Pancreas (tissue), 10 donors: ENCODE measurements at places on chromosomes 3 and 15. TPM values are rescaled to one million over a fixed set of nuclear protein-coding genes. Genes with fewer than 3 reads are reported as not detected.

COL6A5 gene
- not detected for total RNA-seq

FETUB gene
- total RNA-seq, result not detected

GRCh38 chr3:156594219-156594683 lies 39.3 kb upstream of the SSR3 start:
- H3K36me3 ChIP-seq, result no peaks in the 10 kb centered on the region
- no peaks in the 10 kb centered on the region for H3K4me1 ChIP-seq
- no peaks in the 10 kb centered on the region for H3K27me3 ChIP-seq
- peak; percentile 18 for DNase-seq

- no peak for DNase-seq
- no peak overlapping the region for H3K27ac ChIP-seq
- H3K36me3 ChIP-seq, result no peaks in the 10 kb centered on the region
Observed at GRCh38 chr15:86609275-86609674, 529.6 kb downstream of the AGBL1 start.

CD80 gene
- total RNA-seq, result 0.25 TPM

- H3K27ac ChIP-seq, result no peak overlapping the region
- no peaks in the 10 kb centered on the region for H3K36me3 ChIP-seq
- peaks cover 25% of the 10 kb centered on the region for H3K4me1 ChIP-seq
Observed at GRCh38 chr3:114446600-114446999, 152.8 kb downstream of the TIGIT start.

EFCAB12 gene
- 0.84 TPM for total RNA-seq

GRCh38 chr3:106365061-106365691 lies 496.4 kb upstream of the CBLB start:
- H3K27ac ChIP-seq, result no peak overlapping the region
- H3K36me3 ChIP-seq, result no peaks in the 10 kb centered on the region
- H3K4me3 ChIP-seq, result no peak overlapping the region
- H3K27me3 ChIP-seq, result no peaks in the 10 kb centered on the region
- no peaks in the 10 kb centered on the region for H3K4me1 ChIP-seq

DNA sequence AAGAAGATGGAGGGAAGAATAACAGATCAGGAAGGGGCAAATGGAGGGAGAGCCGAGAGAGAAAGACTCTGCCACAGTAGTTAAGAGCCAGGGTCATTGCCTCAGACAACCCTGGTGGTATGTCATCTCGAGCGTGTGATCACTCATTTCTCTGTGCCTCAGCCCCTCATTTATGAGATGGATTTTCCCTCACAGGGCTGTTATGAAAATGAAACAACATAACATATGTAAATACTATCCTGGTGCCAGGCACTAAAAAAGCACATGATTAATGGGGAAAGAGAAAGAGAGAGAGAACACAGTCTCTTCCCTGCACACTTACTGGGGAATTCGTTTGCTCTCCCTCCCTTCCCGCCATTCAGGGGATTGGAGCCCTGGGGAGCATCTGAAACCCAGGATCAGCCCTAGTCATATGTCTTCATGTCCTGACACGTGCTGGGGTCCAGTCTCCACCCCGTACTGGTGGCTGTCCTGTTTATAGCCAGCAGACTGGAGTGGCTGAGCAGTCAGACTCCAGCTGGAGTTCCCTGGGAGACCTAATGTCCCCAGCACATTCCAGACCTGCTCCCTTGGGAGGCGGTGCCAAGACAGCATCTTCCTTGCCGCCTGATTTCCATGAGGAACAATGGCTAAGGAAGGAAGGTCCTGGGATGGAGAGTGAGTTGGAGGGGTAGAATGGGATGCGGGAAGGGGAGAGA lies 14.7 kb upstream of the AMOTL2 start:
- no peak overlapping the region for H3K4me3 ChIP-seq
- no peak for DNase-seq
- H3K36me3 ChIP-seq, result no peaks in the 10 kb centered on the region
- no peaks in the 10 kb centered on the region for H3K4me1 ChIP-seq
- H3K27me3 ChIP-seq, result no peaks in the 10 kb centered on the region

CRABP1 gene
- total RNA-seq, result 0.35 TPM

GRCh38 chr3:119669906-119670570 lies 7.2 kb downstream of the COX17 start:
- H3K27ac ChIP-seq, result no peak overlapping the region
- no peaks in the 10 kb centered on the region for H3K36me3 ChIP-seq
- no peak for DNase-seq
- H3K4me1 ChIP-seq, result no peaks in the 10 kb centered on the region
- no peaks in the 10 kb centered on the region for H3K27me3 ChIP-seq

- no peak for DNase-seq
- H3K4me1 ChIP-seq, result peaks cover 41% of the 10 kb centered on the region
- H3K36me3 ChIP-seq, result no peaks in the 10 kb centered on the region
Observed at GRCh38 chr3:63940389-63940757, 28.2 kb upstream of the SCAANT1 start.

DNA sequence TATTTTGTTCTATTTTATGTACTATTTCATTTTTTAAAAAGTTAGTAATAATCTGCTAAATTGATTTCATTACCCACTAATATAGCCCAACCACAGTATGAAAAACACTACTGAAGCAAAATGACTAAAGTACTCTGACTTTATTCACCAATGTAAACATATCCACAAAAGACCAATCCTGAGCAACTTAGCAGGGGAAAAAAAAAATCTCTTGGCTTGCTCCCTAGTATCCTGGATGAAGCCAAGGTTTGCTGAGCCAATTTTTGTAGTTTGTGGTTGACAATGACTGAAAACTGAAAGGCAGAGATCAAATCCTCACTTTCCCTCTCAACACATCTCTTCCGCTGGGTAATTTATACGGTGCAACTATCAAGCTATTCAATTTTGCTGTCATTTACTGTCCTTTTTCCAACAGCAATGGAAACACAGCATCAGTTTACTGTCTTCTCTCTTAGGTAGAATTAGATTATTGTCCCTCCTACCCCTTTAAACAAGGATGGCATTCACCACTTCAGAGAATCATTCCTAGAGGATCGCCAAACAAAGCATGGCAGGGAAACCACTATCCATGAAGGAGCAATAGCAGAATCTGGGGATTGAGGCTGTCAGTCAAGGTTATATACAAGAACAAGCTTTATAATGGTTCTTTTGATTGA lies 149.7 kb downstream of the THRB start:
- H3K27ac ChIP-seq, result no peak overlapping the region
- no peak overlapping the region for H3K4me3 ChIP-seq
- DNase-seq, result no peak
- H3K4me1 ChIP-seq, result peaks cover 8% of the 10 kb centered on the region
- H3K27me3 ChIP-seq, result no peaks in the 10 kb centered on the region

GRCh38 chr15:73078722-73079121 lies 26.5 kb downstream of the NEO1 start:
- H3K27ac ChIP-seq, result peak overlapping the region; percentile 26
- H3K36me3 ChIP-seq, result no peaks in the 10 kb centered on the region
- peak; percentile 13 for DNase-seq
- no peaks in the 10 kb centered on the region for H3K27me3 ChIP-seq
- H3K4me3 ChIP-seq, result no peak overlapping the region

- no peaks in the 10 kb centered on the region for H3K36me3 ChIP-seq
- no peaks in the 10 kb centered on the region for H3K27me3 ChIP-seq
- no peak for DNase-seq
Observed at GRCh38 chr3:183698756-183699155, 1.2 kb downstream of the YEATS2 start.
